ENCODE measurements at places on chromosomes 3 and 15.

- no peak for DNase-seq
Observed at GRCh38 chr15:93201940-93202339, 112.9 kb upstream of the RGMA start.

DNA sequence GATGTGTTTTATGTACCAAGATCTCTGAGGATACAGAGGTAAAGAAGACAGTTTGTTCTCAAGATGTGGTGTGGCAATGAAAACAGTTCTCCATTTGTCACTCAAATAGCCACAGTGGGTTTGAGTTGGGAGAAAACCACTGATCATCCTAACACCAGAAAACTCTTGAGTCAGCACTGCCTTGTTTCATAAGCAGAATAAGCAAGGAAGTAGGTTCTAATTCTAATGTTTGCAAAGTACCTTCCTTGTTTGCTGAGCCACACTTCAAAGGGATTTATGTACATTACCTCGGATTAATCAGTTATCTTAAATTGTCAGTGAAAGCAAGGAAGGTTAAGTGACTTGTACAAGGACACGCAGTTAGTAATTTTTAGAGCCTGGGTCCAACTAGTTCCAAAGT lies 107.8 kb upstream of the BOC start:
- no peak for DNase-seq

GRCh38 chr3:150168698-150169097 lies 198.0 kb upstream of the PFN2 start:
- DNase-seq: no peak

DNA sequence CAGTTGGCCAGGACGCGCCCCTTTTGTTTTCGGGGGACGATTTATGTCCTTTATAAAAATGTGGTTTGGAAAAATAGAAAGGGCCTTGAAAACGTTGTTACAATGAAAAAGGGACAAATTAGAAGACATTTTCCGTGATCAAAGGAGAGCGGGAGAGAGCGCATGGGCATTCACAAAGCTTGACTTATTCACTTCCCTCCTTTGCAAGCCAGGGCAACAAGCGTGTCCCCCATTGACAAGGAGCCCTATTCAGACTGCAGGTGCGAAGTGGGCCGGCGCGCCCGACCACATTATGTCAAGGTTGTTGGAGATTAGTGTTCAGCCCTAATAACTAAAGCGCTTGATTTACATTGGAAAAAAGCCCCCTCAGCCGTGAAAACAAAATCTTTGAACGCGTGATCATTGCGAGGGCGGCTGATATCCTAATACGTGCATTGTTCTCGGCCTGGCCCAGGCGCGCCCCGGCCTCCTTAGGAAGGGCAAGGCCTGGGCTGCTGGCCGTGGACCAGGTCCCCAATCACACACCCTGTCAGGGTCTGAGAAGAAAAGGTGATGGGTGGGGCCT lies 25.9 kb downstream of the ZIC4 start:
- no peak for DNase-seq

DNA sequence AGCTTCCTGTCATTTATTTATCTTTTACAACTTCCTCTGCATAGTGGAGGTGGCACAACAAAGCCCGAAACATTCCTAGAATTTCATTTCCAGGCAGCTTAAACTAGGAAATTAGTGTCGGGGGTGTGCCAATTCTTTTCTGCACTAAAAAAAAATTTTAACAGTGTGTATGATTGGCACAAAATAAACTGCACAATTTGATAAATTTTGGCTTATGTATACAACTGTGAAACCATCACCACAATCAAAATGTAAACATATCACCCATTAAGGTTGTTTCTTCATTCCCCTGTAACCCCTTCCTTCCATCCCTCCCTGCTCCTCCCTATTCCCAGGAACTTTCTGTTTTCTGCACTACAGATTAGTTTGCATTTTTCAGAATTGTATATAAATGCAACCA lies 54.7 kb downstream of the RPL39L start:
- no peak for DNase-seq

- no peak for DNase-seq
Observed at GRCh38 chr3:182644013-182644412, 149.3 kb upstream of the ATP11B start.

GRCh38 chr3:9230596-9230995 lies 18.9 kb downstream of the SRGAP3 start:
- DNase-seq: no peak

DNA sequence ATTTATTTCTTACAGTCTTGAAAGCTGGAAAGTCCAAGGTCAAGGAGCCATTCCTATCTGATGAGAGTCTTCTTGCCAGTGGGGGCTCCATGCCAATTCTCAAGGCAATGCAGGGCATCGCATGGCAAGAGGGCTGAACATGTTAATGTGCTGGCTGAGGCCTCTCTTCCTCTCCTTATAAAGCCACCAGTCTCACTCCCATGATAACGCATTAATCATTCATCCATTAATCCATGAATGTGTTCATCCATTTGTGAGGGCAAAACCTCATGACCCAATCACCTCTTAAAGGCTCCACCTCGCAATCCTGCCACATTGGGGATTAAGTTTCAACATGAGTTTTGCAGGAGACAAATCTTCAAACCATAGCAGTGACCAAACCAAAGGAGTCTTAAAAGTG lies 118.3 kb downstream of the PROS1 start:
- no peak for DNase-seq

Data from activated CD8-positive, alpha-beta T cell treated with anti-CD3 and anti-CD28 coated beads for 36 hours (primary cell).